ENCODE measurements at places on chromosomes 16 and 17. TPM values are rescaled to one million over a fixed set of nuclear protein-coding genes. Genes with fewer than 3 reads are reported as not detected.

FBXL16 gene
- not detected for total RNA-seq

ADAT1 gene
- total RNA-seq: 62.0 TPM

ABCA6 gene
- not detected for total RNA-seq

ARL5C gene
- not detected for total RNA-seq

IKZF3 gene
- total RNA-seq: under 0.01 TPM

TMEM100 gene
- 2.6 TPM for total RNA-seq

MYH2 gene
- not detected for total RNA-seq

ACSM3 gene
- total RNA-seq: 0.18 TPM

DNA sequence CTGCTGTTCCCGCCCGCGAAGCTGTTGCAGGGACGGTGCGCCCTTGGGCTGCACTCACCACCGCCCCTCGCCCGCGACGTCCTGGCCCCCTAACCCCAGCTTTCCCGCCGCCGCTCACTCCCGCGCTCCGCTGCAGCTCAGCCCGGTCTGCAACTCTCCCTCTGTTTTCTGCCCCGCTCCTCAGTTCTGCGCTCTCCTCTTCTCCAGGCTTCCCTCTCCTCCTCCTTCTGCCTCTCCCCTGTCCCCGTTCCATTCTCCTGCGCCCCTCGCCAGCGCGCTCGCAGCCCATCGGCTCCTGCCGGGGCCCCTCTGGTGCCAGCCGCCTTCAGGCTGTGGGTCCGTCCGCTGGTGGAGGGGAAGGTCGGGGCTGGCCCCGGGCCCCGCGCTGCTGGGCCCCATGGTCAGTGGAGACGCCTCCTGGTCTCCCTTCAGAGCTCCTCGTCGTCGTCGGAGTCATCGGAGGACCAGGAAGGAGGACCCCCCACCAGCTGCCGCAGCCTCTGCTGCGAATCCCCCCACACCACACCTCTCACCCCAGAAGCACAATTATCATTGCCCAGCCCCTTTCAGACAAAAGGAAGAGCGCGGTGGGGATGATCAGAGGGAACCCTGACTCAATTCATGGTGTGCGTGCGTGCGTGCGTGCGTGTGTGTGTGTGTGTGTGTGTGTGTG lies 223.2 kb upstream of the FOXF1 start:
- no peaks in the 10 kb centered on the region for H3K36me3 ChIP-seq
- H3K27ac ChIP-seq: no peak overlapping the region
- peaks cover 29% of the 10 kb centered on the region for H3K4me1 ChIP-seq
- H3K27me3 ChIP-seq: no peaks in the 10 kb centered on the region
- no peak for DNase-seq

- no peaks in the 10 kb centered on the region for H3K36me3 ChIP-seq
- no peak for DNase-seq
- no peak overlapping the region for H3K27ac ChIP-seq
- no peaks in the 10 kb centered on the region for H3K27me3 ChIP-seq
- H3K4me1 ChIP-seq: peaks cover 29% of the 10 kb centered on the region
- H3K4me3 ChIP-seq: no peak overlapping the region
Observed at GRCh38 chr17:35774499-35774898, 13.8 kb downstream of the C17orf50 start.

- no peak for DNase-seq
- peaks cover 32% of the 10 kb centered on the region for H3K36me3 ChIP-seq
- peak overlapping the region; percentile 52 for H3K27ac ChIP-seq
Observed at GRCh38 chr16:3444032-3444388, 530 bp downstream of the NAA60 start.

DNA sequence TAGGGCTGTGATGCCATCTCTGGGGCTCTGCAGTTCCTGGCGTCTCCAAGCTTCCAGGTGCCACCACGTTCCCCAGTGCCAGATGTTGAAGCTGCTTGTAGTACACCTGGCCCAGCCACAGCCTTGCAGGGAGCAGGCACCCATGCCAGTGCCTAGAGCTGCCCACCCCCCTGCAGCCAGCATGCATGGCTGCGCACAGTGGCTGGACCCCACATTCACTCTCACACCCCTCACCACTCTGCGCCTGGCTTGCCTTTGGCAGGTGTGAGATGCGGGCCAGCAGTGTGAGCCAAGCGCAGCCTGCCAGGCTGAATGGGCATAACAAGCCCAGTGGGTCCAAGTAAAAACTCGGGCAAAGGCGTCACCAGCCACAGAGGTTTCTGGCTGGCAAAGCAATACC lies 75.4 kb upstream of the CHMP6 start:
- H3K4me3 ChIP-seq: no peak overlapping the region
- no peaks in the 10 kb centered on the region for H3K4me1 ChIP-seq
- H3K36me3 ChIP-seq: peaks cover 63% of the 10 kb centered on the region
- H3K27ac ChIP-seq: no peak overlapping the region
- no peaks in the 10 kb centered on the region for H3K27me3 ChIP-seq

- no peaks in the 10 kb centered on the region for H3K27me3 ChIP-seq
- H3K36me3 ChIP-seq: peaks cover 5% of the 10 kb centered on the region
- no peak overlapping the region for H3K4me3 ChIP-seq
Observed at GRCh38 chr17:66711881-66712321, 123.0 kb upstream of the CACNG5 start.

- H3K4me1 ChIP-seq: peaks cover 29% of the 10 kb centered on the region
- DNase-seq: peak; percentile 51
Observed at GRCh38 chr17:30376621-30377452, 1.9 kb upstream of the CPD start.

DNA sequence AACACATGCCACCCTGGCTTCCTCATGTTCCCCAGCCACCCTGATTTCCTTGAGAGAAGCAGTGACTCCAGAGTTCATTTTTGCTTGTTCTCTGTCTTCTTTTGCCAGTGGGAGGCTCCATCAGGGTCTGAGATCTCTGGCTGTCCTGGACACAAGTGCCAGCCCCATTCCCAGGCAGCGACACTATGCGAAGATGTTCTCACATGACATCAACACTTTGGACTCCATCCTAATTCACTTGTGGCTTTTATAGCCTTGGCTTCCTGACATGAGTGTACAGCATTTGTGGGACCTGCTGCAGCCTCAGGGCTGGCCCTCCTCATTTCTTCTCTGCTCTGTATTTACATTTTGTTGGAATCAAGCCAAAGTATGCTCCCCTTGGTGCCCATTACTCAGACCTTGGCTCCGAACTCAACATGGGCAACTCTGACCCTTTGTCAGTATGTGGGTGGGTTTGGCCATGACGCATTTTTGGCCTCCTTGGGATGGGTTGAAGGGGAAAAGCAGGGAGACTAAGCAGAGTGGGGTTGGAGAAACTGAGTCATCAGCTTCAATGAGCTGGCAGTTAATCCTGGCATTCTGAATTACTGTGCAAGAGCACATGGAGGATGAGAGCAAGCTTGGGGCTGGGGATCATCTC lies 119.0 kb upstream of the EEF2KMT start:
- 0 out of 2 replicates have a peak, but pooled peaks cover 2% of the 10 kb centered on the region for H3K27me3 ChIP-seq
- no peak overlapping the region for H3K4me3 ChIP-seq
- H3K36me3 ChIP-seq: no peaks in the 10 kb centered on the region
- DNase-seq: no peak
- H3K4me1 ChIP-seq: no peaks in the 10 kb centered on the region
- H3K27ac ChIP-seq: no peak overlapping the region

- no peaks in the 10 kb centered on the region for H3K27me3 ChIP-seq
- H3K4me1 ChIP-seq: no peaks in the 10 kb centered on the region
- H3K36me3 ChIP-seq: no peaks in the 10 kb centered on the region
- H3K27ac ChIP-seq: no peak overlapping the region
- DNase-seq: no peak
Observed at GRCh38 chr16:59042301-59042700, 308.2 kb upstream of the GOT2 start.

- peaks cover 51% of the 10 kb centered on the region for H3K4me1 ChIP-seq
- no peak overlapping the region for H3K27ac ChIP-seq
- H3K27me3 ChIP-seq: no peaks in the 10 kb centered on the region
Observed at GRCh38 chr17:29588562-29589411, 661 bp downstream of the GIT1 start.

DNA sequence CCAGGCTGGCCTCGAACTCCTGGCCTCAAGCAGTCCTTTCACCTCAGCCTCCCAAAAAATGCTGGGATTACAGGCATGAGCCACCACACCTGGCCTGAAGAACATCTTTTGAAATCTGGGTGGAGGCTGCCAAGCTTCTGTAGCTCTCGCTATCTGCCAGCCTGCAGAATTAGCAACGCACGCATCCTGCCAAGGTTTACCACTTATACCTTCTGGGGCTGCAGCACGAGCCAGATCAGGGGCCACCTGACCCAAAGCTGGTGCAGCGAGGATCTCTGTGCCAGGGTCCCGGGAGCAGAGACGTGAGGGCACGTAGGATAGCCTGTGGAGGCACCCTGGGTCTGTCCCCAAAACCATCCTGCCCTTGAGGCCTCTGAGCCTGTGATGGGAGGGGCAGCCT lies 22.2 kb downstream of the SLC38A8 start:
- DNase-seq: no peak
- H3K27ac ChIP-seq: no peak overlapping the region
- no peaks in the 10 kb centered on the region for H3K36me3 ChIP-seq
- H3K4me1 ChIP-seq: no peaks in the 10 kb centered on the region
- no peak overlapping the region for H3K4me3 ChIP-seq

DNA sequence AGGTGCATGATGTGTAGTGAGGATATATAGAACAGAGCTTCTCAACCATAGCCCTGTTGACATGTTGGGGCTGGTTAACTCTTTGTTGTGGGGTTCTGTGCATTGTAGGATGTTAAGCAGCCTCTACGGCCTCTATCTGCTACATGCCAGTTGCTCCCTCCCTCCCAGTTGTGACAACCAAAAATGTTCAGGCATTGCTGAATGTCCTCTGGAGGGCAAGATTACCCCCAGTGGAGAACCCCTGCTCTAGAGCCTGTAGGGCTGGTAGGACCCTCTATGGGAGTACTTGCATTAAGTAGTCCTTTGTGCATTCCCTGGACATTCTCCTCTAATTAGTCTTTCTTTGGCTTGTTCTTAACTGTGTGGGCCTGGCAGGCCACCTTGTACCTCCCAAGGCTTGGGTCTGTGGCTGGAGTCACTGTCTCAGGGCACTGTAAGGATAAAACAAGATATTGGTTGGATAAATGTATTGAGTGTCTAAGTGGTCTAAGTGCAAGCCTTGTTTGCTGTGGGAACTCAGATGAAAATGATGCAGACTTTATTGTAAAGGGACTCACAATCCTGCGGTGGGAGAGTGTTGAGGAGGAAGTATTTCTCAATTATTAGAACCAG lies 19.8 kb upstream of the MYO1D start:
- no peak overlapping the region for H3K4me3 ChIP-seq
- DNase-seq: no peak
- H3K27me3 ChIP-seq: peaks cover 5% of the 10 kb centered on the region
- H3K27ac ChIP-seq: no peak overlapping the region

DNA sequence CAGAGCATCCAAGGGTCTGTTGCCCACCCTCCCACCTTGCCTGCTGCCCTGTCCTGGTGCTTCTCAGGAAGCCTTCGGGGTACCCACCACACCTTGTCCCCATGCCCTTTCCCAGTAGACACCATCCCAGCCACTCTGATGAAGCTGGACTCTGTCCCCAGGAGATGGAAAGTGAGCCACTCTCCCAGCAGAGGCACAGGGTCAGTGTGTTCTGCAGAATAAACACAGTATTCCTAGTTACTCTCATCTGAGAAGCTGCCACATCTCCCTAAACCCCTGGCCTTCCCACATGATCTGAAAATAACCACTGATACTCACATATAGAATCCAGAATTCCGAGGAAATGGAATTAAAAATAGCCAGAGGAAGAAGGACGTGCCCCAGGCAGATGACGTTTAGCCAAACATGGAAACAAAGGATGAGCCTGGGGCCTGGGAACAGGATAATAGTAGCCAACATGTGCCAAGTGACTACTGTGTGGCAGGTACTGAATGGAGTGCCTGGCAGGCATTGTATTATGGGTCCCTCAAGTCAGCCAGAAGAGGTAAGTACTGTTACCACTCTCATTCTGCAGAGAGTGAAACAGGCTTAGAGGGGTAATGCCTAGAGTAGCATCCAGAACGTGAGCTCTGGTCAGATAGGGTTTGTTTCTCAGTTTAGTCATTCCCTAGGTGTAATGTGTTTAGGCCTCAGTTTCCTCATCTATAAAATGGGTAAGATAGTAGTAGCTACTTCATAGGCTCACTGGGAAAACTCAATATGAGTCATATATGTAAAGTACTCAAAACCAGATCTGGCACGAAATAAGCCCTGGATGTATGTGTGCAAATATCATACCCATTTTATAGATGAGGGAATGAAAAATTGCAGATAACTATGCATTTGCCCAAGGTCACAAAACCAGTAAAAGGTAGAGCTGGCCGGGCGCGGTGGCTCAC lies 20.8 kb upstream of the PEMT start:
- H3K4me3 ChIP-seq: no peak overlapping the region
- no peaks in the 10 kb centered on the region for H3K36me3 ChIP-seq
- peaks cover 12% of the 10 kb centered on the region for H3K4me1 ChIP-seq
- no peak for DNase-seq
- no peaks in the 10 kb centered on the region for H3K27me3 ChIP-seq

DNA sequence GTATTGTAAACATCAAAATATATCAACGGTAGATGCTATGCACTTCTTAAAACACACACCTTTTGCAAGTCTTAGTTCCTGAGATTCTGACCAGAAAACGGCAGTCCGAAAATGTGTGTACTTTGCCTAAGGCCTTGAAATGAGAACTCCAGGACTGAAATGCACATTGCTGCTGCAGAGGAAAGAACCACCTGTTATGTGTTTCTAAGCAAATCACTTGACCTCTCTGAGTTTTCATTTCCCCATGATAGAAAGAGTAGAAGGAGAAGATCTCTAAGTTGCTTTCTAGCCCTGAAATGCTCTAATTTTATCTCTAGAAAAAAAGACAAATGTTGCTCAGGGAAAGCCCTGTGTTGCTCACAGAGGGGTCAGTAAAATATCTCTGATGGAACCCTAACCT lies 9.9 kb downstream of the CCDC182 start:
- peaks cover 26% of the 10 kb centered on the region for H3K27me3 ChIP-seq
- no peak overlapping the region for H3K27ac ChIP-seq
- no peak for DNase-seq
- H3K4me3 ChIP-seq: no peak overlapping the region
- no peaks in the 10 kb centered on the region for H3K4me1 ChIP-seq

DNA sequence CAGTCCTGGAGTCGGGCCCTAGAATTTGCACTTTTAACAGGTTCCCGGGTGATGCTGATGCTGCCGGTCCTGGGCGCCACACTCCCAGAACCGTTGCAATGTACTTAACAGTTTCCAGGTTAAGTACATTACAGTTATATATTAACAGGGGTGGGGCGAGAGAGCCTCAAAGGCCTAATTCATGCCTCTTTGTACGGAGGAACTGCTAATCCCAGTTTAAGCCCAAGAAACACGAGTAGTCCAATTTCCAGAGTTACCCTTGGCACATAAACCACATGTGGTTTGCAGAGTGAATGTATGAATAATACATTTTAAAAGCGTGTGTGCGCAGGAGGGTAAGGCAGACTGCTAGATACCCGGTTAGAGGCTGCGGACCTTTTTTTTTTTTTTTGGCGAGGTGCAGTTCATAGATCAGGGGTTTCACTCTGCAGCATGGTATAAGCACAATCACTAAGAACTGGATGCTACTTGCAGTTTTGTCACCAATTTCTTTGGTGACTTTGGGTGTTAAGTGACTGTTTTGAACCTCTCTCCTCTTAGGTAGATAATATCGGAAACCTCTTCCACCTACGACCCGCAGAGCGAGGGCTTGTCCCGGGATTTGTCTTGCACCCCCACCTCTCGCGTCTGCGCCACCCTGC lies 713 bp downstream of the COX11 start:
- peaks cover 50% of the 10 kb centered on the region for H3K36me3 ChIP-seq
- no peak overlapping the region for H3K27ac ChIP-seq
- DNase-seq: no peak
- peaks cover 16% of the 10 kb centered on the region for H3K4me1 ChIP-seq
- H3K4me3 ChIP-seq: peak overlapping the region; percentile 67
- H3K27me3 ChIP-seq: no peaks in the 10 kb centered on the region

- no peak overlapping the region for H3K4me3 ChIP-seq
- no peaks in the 10 kb centered on the region for H3K4me1 ChIP-seq
- no peaks in the 10 kb centered on the region for H3K27me3 ChIP-seq
Observed at GRCh38 chr16:64250866-64251265, 871.0 kb downstream of the CDH11 start.

Measured in SJSA1 (cell line).